ENCODE measurements at places on chromosomes 1 and 21.
A peak's percentile ranks its signal among the peaks of the same experiment; 100 is the strongest.

GRCh38 chr1:22037520-22037919 lies 15.0 kb upstream of the CDC42 start:
- no peak for DNase-seq

GRCh38 chr1:200443860-200444259 lies 34.0 kb upstream of the ZNF281 start:
- no peak for DNase-seq

DNA sequence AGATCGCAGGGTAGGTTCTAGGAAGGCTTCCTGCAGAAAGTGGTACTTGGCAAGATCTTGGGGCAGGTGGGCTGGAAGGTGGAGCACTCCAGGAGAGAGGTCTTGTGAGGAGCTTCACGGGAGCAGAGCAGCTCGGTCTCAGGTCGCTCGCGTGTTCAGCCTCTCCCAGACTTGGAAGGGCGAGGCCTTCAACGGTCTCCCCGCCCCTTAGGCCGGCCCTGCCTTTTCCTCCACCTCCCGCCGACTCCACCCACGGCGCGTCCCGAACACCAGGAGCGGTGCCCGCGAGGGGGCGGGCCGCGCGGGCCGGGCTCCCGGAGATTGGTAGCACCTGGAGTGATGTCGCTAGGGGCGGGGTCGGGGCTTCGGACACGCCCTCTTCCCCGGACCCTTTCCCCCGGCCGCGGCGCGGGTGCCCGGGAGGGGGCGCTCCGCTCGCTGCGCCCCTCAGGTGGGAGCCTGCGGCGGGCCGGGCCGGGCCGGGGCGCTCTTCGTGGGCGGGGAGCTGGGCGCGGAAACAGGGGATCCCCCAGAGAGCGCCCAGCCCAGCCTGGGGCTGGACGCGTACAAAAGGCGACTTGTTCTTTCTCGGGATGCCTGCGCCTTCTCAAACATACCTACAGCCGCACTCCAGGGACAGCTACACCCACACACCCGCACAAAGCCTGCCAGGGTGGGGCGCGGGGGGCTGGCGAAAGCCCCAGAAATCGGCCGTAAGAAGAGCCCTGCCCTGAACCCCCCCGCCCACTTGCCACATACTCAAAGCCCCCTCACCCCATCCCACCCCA lies 35.5 kb downstream of the AHDC1 start:
- DNase-seq = peak; percentile 94

- no peak for DNase-seq
Observed at GRCh38 chr1:152681616-152682015, 4.3 kb upstream of the LCE2B start.

GRCh38 chr1:199725002-199725565 lies 302.4 kb upstream of the NR5A2 start:
- DNase-seq = no peak

DNA sequence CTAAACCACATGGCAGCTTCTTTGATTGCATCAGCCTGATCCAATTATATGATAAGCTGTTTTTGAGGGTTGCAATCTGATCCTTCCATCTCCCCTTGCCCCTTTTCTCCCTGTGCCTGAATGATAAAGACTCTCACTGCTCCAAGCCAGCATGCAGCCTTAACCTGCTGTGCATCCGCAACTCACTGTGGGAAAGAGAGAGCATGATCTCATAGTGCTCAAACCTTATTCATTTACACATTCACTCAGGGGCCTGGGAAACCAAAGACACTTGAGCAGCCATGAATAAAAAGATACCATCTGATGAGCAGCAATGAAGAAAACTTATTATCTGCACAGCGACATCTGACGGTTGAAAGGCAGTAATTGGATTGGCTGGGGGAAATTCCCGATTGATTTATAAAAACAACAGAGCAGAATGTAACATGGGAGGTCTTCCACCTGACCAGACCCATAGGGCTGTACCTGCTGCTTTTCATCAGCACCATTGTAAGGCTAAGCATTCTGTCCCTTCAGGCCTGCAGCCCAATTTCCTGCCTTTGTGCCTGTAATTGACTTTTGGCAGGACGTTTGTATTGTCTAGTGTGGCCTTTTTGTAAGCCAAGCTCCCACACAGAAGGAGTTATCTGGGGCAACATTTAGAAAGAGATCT lies 62.5 kb downstream of the KIAA0040 start:
- DNase-seq = no peak

DNA sequence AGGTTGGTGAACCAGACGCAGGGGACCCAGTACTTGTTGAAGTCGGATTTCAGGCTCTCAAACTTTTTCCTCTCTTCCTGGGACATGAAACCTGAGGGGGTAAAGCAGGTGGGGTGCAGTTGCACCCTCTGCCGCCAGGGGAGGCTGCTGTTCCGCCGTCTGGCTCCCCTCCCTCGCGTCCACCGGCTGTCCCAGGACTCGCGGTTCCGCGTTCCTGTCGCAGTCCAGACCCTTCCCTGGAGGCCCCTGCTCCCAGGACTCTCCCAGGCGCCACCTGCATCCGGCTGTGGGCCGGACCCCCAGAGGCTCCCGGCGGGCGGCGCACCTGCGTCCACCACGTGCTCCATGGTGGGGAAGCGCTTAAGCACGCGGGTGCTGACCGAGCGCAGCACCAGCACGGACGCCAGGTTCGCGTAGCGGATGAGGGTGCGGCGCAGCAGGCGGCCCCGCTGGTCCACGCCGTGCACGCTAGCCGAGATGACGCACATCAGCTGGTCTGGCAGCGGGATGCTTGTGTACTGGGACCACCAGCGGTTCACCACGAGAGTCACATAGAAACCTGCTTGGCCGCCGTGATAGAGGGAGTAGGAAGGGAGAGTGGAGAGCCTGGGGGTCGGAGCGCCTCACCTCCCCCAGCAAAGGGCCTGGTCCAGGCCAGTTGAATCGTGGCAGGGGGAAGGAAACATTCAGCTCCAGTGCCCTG lies 1.7 kb downstream of the BEST4 start:
- DNase-seq = peak; percentile 72

GRCh38 chr1:74215229-74215628 lies 17.2 kb downstream of the FPGT start:
- DNase-seq = no peak

GRCh38 chr1:18830596-18830995 lies 28.9 kb downstream of the TAS1R2 start:
- no peak for DNase-seq

DNA sequence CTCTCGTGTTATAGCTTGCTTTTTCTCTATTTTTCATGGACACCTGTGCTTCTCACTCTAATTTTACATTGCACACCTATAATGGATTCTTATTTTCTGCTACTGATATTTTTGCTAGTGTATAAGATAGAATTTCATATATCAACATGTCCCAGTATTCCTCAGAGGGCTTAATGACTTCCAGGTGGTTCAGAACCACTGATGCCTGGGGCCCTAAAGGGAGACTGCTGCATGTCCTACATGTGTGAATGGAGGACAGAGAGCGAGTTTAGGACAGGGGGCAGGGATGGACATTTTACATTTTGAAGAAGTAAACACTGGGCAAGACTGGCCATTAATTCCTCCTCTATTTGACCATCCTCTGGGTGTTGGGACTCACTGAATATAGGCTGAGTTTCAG lies 100.6 kb downstream of the DISC1 start:
- DNase-seq = no peak

DNA sequence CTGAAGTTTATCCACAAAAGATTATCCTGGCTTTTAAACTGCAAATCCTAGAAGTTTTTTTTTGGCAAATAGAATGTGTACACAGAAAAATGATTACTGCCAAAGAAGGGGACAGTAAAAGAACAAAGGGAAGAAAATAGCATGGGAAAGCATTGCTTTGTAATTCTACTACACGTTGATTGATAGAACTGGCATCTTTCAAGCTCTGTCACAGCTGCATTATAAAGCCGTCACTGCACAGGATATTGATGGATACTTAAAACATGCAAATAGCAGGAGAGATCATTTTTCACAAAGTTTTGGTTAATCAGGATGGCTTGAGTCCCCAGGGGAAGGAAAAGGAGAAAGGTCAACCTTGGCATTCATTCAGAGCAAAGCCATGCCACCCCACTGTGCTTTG lies 183.7 kb upstream of the RRP15 start:
- no peak for DNase-seq

- DNase-seq = no peak
Observed at GRCh38 chr1:54224233-54224632, 24.3 kb downstream of the MRPL37 start.

DNA sequence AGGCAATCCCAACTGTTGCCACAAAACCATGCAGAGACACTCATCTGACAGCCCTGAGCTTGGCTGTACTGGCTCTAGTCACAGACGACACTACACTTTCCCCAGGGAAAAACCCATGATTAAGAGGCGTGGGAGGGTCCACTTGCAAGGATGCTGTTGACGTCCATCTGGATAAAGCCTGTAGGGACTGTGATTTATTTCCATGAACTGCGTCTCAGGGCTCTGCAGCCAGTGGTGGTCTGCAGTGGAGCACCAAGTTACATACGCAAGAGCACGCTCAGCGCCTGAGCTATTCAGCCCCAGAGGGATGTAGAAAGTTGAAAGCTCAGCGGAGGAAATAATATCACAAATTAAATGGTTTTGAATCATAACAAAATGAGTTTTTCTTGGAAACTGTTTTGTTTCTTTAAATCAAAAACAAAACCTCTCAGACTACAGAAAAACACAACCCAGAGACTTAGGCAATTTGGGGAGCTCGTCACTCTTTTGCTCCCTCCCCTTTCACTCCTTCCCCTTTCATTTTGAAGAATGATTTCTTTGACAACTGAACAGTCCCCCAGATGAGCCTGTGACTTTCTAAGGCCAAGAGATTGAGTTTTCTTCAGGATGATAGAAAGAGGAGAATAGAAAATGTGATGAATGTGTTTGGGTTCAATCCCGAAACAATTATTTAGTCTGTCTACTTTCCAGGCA lies 71.2 kb downstream of the NGF start:
- no peak for DNase-seq

- no peak for DNase-seq
Observed at GRCh38 chr1:22282364-22282995, 139.6 kb upstream of the WNT4 start.

DNA sequence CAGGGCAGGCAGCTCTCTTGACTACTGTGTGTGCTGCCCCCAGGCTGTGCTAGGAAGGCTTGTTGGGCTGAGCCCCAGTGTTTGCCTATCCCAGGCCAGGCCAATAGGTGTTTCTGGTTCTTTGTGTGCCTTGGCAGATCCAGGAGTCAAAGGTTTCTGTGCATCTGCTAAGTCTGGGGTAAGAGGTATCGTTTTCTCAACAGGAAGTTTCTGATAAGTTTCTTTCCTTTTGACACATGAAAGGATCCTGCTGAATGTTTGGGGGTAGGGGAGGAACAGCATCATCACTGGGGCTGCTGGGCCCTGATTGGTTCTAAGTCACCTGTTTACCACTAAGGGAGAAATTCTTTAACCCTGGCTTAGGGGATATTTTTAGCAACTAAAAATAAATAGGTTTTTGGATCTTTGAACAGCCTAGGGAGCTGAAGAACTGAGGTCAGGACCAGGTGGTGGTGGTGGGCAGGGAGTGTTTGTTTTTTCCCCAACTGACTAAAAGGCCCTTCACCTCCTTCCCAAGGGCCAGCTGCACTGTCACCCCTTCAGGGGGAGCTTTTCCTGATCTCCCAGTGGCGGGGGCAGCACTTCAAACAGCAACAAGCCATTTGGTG lies 85.1 kb downstream of the KCNN3 start:
- DNase-seq = peak; percentile 70

DNA sequence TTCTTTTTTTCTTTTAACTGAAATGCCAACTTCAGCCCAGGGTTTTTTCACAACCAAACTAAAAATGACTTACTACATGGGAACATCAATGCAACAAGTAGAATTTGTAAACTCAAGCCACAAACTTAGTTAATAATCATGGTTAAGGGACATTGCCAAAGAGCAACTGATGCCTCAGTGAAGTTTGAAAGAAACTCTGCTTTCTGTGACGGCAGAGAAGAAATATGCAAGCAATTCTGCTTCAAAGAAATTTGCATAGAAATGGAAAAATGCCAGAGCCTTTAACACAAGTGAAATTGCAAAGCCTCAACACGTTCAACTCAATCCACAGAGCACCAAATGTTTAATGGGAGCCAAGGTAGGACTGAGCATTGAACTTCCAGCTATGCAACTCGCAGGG lies 5.0 kb upstream of the CHD5 start:
- no peak for DNase-seq

DNA sequence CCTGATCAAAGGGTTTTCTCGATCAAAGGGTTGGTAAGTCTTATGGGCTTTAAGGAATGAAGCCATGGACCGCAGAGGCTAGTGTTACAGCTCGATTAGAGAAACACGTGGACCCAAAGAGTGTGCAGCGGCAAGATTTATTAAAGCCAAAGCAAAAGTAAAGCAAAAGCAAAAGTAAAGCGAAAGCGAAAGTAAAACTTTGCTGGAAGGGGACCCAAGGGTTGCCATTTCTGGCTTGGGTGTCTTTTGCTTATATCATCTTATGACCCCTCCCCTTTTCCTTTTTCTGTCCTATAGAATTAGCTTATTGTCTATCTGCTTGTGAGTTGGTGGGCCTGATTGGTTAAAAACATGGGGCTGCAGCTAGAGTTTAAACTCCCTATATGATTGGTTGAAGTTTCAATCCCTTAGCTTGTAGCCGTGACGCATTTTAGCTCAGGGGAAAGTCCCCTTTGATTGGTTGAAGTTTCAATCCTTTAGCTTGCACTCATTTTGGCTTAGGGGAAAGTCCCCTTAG lies 957.0 kb downstream of the AMY1C start:
- DNase-seq = peak; percentile 17

- DNase-seq = no peak
Observed at GRCh38 chr1:20891091-20891490, 104.0 kb upstream of the HP1BP3 start.

DNA sequence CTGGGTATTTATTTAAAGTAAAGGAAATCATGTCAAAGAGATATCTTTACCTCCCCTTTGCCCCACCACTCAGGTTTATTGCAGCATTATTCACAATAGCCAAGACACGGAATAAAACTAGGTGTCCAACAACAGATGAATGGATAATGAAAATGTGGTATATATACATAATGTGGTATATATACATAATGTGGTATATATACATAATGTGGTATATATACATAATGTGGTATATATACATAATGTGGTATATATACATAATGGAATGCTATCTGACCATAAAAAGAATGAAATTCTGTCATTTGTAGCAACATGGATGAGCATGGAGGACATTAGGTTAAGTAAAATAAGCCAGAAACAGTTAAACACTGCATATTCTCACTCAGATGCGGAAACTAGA lies 262.6 kb upstream of the PLXNA2 start:
- DNase-seq = no peak

GRCh38 chr1:240320659-240321058 lies 229.0 kb downstream of the FMN2 start:
- DNase-seq = no peak

DNA sequence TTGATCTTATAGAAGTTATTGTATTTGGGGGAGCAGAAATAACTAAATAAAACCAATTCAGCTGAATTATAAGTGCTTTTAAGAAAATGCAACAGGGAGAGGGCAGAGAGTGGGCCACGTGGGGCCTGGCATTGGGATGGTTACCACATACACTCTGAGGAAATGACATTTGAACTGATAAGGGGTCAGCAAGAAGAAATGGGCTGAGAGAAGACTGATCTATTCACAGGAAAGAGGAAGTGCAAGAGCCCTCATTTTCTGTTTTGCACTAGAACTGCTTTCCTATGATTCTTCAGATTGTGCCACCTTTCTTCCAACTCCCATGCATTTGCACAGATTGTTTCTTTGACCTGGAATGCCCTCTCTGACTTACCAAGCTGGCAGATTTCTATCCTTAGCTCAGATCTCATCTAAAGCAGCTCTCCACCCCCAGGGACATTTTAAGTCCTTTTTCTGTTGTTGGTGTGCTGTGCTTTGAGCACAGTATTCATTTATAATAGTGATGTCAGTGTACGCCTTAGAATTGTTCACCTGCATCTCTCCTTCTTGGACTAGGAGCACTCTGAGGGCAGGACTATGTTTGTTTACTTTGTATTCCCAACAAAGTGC lies 115.9 kb downstream of the FGGY start:
- no peak for DNase-seq
